ENCODE measurements at places on chromosomes 3 and 15.

GRCh38 chr3:121295979-121296378, 249.8 kb downstream of the POLQ start:
- DNase-seq = peak; percentile 1

- no peak for DNase-seq
Measured at GRCh38 chr3:59326246-59327024, 276.6 kb upstream of the CFAP20DC start.

DNA sequence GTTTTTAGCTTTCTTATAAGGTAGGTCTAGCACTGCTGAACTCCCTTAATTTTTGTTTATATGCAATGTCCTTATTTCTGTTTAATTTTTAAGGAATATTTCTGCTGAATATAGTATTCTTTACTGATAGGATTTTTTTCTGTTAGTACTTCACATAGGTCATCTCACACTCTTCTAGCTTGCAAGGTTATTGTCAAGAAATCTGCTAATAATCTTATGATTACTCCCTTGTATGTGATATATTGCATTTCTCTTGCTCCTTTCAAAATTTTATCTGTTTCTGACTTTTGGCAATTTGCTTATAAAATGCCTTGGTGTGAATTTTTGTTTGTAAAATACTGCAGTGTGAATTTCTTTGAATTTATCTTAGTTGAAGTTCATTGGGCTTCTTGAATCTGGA, 298.4 kb downstream of the GAP43 start:
- no peak for DNase-seq

- DNase-seq = no peak
Measured at GRCh38 chr3:117248153-117248552, 538.6 kb downstream of the TUSC7 start.

DNA sequence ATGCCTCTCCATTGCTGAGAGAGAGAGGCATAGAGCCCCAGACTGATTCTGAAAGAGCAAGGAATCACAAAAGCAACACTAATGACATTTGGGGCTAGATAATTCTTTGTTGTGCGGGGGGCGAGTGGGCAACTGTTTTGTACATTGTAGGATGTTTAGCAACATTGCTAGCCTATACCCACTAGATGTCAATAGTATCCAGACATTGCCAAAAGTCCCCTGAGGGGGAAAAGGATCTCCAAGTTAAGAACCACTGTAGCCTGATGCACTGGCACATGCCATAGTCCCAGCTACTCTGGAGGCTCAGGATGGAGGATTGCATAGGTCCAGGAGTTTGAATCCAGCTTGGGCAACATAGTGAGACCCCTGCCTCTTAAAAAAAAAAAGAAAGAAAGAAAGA, 22.8 kb upstream of the GOLM2 start:
- DNase-seq = no peak

GRCh38 chr3:154616298-154616697, 186.3 kb upstream of the GPR149 start:
- no peak for DNase-seq

GRCh38 chr3:131549340-131549739, 46.6 kb upstream of the MRPL3 start:
- no peak for DNase-seq

DNA sequence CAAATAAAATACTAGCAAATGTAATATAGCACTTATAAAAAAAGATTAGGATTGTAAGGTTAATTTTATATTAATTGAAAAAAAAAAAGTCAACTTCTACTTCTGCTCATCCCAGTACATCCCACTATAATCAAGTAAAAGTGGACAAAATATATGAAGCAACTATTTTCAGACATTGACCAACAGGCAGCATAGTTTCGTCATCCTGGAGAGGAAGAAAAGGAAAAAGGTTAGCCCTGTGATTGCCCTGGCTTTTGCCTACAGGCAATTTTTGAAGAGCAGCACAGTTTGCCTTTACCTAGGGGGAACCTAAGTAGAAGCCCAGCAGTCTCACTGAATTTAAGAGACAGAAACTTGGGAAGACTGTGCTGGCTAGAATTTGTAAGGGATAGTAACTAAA, 52.2 kb upstream of the ACTC1 start:
- no peak for DNase-seq

GRCh38 chr3:24763393-24763792, 268.7 kb upstream of the THRB start:
- DNase-seq = peak; percentile 53

DNA sequence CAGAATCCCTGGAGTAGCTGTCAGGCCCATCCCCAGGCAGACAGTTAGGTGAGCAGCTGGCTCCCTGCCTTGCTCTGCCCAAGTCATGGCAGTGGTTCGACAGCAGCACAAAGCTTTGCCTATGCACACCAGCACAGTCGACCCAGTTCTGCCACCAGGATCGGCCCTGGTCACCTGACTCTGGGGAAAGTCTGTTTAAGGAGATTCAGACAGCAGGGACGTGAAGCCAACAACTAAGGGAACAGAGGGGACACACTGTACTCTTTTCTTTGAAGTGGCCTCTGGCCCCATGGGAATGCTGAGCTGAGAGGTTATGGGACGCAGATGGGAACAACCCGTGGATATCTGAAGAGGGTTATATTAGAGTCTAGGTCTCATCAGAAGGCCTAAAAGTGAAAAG, 134.8 kb downstream of the CHDH start:
- DNase-seq = no peak

GRCh38 chr15:57654153-57654852, 52.2 kb upstream of the POLR2M start:
- no peak for DNase-seq

Data from astrocyte of the hippocampus (primary cell).